ENCODE measurements at places on chromosomes 1 and 21.

GRCh38 chr1:243457363-243457982 lies 201.6 kb downstream of the SDCCAG8 start:
- no peak for DNase-seq

GRCh38 chr1:116431870-116432500 lies 58.9 kb downstream of the ATP1A1 start:
- DNase-seq, result no peak

- DNase-seq, result no peak
These were observed 320.1 kb downstream of the TGFB2 start for GRCh38 chr1:218665221-218665620.

- DNase-seq, result no peak
These were observed 566.6 kb upstream of the NR5A2 start for GRCh38 chr1:199460933-199461332.

DNA sequence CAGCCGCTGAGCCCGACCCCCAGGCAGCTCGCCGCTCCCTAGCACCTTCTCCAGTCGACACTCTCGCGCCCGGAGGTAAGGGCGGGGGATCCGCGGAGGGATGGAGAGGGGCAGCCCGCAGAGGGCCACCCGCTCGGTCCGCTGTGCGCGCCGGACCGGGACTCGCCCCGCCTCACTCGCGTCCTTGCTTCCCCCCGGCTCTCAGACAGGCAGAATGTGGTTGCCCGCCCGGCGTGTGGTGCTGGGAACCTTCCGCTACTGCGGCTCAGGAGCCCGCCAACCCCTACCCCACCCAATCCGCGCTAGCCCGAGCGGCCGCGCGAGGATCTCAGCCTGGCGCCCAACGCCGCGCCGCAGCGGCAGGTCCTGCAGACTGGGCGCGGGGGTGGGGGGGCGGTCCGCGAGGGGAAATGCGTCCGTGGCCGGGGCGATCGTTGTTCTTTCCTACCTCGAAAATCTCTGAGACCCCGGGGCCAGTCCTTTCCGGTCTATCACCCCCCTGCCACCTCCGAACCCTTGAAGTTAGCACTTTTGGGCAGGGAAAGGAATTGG lies 404 bp downstream of the LRRC8C start:
- no peak for DNase-seq
